ENCODE measurements at places on chromosomes 12 and 14.

DNA sequence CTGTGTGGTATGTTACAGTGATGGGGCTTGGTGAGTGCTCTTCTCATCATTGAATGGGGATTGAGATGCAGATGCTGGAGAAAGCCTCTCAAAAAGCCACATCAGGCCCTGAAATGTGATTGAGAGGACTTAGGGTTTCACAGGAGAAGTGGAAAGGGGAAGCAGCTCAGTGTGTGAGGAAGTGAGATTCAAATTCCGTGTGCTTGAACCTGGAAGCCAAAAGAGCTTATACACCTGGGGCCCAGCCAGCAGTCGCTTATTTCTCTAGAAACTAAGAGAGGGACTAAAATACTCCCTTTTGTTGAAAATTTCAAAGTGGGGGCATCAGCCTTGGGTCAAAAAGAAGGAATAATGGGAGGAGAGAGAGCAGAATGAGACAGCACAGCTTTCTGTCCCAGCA is 39.1 kb upstream of the GZMB start:
- no peak for DNase-seq

DNA sequence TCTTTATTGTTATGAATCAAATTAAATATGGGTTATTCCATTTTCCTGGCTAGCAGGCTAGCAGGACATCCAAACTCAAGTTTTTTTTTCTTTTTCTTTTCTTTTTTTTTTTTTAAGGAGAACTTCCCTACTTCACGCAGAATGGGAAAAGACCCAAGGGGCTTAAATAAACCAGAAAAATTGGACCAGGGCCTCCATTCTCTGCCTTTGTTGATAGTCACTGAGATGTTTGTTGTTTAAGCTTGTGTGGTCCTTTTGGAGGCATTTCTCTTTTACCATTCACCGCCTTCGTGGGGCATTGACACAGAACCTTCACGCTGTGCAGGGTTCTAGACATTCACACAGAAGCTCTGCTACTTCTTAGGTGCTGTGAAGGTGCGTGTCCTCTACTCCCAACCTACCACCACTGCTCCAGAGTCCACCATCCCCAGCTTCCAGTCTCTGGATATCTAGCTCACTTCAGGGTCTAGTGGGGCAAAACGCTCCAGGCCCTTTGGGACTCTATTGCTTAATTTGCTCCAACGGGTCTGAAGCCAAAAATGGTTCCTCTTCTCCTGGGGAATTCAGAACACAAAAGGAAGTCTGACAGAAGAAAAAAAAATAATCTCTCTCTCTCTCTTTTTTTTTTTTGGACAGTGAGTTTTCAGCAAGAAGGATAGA is 301.3 kb downstream of the AEBP2 start:
- DNase-seq: no peak

- DNase-seq: no peak
These were observed 90.7 kb downstream of the ITPK1 start for GRCh38 chr14:93025055-93025454.

GRCh38 chr12:48291511-48291910 is 59.2 kb downstream of the ZNF641 start:
- no peak for DNase-seq

- DNase-seq: no peak
These were observed 31.3 kb upstream of the SLC10A1 start for GRCh38 chr14:69828354-69828753.

- no peak for DNase-seq
These were observed 916.8 kb downstream of the DIO2 start for GRCh38 chr14:79294499-79294898.

- no peak for DNase-seq
These were observed 33.7 kb downstream of the ITPK1 start for GRCh38 chr14:93081876-93082570.

- DNase-seq: no peak
These were observed 63.5 kb downstream of the PRMT8 start for GRCh38 chr12:3554371-3555115.

GRCh38 chr14:20751963-20752562 is 6.4 kb downstream of the EDDM3A start:
- no peak for DNase-seq

- no peak for DNase-seq
These were observed 178.8 kb upstream of the LHX5 start for GRCh38 chr12:113650476-113650875.

- DNase-seq: peak; percentile 85
These were observed 238.6 kb upstream of the DDHD1 start for GRCh38 chr14:53391631-53392285.

GRCh38 chr14:95320078-95320895 is 579 bp upstream of the CLMN start:
- DNase-seq: no peak

DNA sequence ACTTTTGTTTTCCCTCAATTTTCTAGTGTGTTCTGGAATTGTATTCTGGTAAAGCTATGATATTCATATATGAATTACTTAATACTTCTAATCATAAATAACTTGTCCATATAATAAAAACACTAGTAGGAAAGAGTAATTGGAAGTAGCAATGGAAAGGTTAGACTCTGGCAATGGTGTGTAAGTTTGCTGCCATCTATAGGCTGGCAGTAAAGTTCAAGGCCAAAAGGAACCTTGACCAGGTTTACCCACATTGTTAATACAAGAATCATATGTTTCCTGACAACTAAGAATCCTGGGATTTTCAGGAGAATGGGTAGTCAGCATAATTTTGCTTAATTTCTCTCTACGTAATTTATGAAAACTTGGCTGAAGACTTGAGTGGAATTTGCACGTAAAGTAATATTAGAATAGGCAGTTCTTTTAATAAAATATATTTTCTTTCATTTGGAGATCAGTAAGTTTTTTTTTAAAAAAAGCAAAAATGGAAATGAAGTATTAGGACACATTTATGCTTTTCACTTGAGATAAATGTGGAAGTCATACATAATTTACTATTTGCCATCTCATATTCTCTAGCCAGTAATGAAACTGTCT is 926.7 kb downstream of the GALC start:
- no peak for DNase-seq

DNA sequence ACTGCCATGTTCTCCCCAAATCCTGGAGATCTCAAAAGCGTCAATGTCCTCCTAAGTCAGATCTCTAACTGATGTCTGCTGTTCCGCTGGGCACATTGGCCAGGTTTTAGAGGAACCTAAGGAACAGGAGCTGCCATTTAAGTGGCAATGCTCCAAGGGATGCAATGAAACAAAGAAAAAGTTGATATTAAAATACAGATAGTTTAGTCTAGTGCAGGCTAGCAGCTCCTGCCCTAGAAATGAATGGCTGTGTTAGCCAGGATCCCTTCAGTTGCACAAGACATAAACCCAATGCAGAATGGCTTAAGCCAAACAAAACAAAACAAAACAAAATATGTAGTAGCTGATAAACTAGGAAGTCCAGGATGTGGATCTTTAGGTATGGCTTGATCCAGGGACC is 144.1 kb downstream of the HMGA2 start:
- no peak for DNase-seq

DNA sequence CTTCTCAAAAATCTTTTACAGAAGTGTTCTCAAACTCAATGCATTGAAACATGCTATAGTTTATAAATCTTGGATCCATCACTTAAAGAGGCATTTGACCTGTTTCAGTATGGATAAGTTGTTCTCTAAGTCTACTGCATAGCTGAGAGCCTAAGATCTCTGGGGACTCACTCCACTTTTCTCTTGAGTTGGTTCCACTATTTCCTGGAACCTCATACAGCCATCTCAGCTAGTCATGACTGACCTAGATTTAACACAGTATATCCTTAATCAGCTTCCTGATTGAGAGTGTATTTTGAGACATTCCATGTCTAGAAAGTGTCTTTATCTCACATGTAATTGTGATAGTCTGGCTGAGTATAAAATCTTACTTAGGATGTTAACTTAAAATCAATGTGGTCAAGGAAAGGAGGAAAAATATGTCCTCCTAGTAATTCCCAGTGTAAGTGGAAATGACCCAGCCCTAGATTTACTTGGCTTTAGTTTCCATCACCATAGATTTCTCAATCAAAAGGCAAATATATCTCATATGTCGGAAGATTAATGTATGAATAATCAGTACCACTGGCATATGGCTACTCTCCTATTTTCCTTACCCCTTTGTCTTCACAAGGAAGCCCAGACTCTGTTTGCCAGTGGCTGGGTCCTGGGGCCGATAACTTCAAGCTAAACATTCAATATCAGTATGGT is 61.9 kb downstream of the KICS2 start:
- no peak for DNase-seq

DNA sequence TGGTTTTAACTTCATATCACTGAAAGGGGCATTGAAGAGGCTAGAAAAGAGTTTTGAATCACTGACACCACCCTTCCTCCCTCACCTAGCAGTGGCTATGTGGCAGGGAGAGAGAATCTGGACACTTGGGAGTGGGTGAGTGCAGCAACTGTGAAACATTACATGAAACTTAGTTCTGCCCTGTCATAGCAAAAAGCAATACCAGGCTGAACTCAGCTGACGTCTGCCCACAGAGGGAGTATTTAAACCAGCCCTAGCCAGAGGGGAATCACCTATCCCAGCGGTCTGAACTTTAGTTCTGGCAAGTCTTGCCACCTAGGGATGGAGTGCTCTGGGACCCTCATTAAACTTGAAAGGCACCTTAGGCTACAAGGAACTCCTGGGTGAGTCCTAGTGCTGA is 20.7 kb upstream of the UNC79 start:
- no peak for DNase-seq
